ENCODE measurements at places on chromosomes 7 and 10. TPM values are rescaled to one million over a fixed set of nuclear protein-coding genes. Genes with fewer than 3 reads are reported as not detected.

The PTPRE gene
- 3.0 TPM for total RNA-seq

The SPDYE9 gene
- not detected for total RNA-seq

The SLC16A9 gene
- 0.07 TPM for total RNA-seq

The FZD8 gene
- 5.0 TPM for total RNA-seq

The CNPY1 gene
- total RNA-seq = not detected

The EPHA1 gene
- not detected for total RNA-seq

The ATRNL1 gene
- 0.30 TPM for total RNA-seq

The SLC16A12 gene
- total RNA-seq = 0.03 TPM

The PNLIP gene
- total RNA-seq = not detected

The ZSCAN21 gene
- 10.0 TPM for total RNA-seq

The OR2A7 gene
- not detected for total RNA-seq

The HNRNPA2B1 gene
- total RNA-seq = 1,195 TPM

The SEMA3C gene
- 56.7 TPM for total RNA-seq

The MSS51 gene
- 0.48 TPM for total RNA-seq

The NKX1-2 gene
- not detected for total RNA-seq

The CLEC5A gene
- not detected for total RNA-seq

The CALHM1 gene
- total RNA-seq = not detected

The ZC3HAV1L gene
- total RNA-seq = 8.2 TPM

The CXCL12 gene
- total RNA-seq = 0.13 TPM

The PRLHR gene
- not detected for total RNA-seq

The OR6B1 gene
- total RNA-seq = not detected

The TLX1 gene
- not detected for total RNA-seq

The SLC4A2 gene
- 284 TPM for total RNA-seq

The DOCK4 gene
- total RNA-seq = 7.4 TPM

The TMEM270 gene
- total RNA-seq = not detected

The TEX47 gene
- total RNA-seq = not detected

The LRRN3 gene
- 0.17 TPM for total RNA-seq

The CYTH3 gene
- 22.3 TPM for total RNA-seq

The ASIC3 gene
- 12.8 TPM for total RNA-seq

The SLC39A12 gene
- not detected for total RNA-seq

The RET gene
- total RNA-seq = 0.40 TPM

The PTTG1IP2 gene
- total RNA-seq = not detected

All from A549 treated with CpdA at 1 μM for 4 hours (cell line).